ENCODE measurements at places on chromosomes 7 and 10.

- DNase-seq = no peak
These were observed 1.8 kb upstream of the CLCN1 start for GRCh38 chr7:143314127-143314526.

- DNase-seq = no peak
These were observed 45.2 kb downstream of the STAM start for GRCh38 chr10:17689137-17689536.

GRCh38 chr10:44356139-44357022 lies 28.5 kb downstream of the CXCL12 start:
- DNase-seq = no peak

- no peak for DNase-seq
These were observed 72.9 kb upstream of the TMEM248 start for GRCh38 chr7:66847879-66848790.

GRCh38 chr7:5774136-5774535 lies 7.3 kb downstream of the RNF216 start:
- no peak for DNase-seq

- no peak for DNase-seq
These were observed 146.9 kb downstream of the EVX1 start for GRCh38 chr7:27389496-27389895.

GRCh38 chr10:125222515-125223308 lies 62.3 kb upstream of the CTBP2 start:
- DNase-seq = no peak

DNA sequence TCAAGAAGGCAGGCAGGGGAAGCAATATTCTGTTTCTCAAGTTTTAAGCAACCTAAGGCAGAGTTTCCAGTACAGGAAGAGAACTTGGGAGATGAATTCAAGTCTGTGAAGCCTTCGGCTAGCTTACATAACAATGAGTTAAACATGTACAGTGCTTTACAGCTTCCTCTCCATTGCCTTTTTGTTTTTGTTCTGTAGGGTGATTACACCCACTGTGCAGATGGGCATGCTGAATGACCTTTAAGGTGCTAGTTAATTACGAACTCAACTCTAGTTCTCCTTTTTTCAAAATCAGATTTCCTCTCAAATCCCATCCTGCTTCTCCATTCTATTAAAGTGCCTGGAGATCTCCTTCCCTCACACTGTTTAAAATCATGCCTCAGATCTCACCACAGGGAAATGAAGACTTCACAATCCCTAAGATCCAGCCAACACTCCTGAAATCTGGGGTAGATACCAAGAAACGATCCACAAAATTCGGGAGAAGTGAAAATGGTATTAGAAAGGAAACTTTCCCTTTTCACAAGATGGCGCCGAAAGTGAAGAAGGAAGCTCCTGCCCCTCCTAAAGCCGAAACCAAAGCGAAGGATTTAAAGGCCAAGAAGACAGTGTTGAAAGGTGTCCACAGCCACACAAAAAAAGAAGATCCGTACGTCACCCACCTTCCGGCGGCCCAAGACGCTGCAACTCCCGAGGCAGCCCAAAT lies 16.8 kb upstream of the MSMB start:
- DNase-seq = no peak

- DNase-seq = no peak
These were observed 107.9 kb downstream of the POU6F2 start for GRCh38 chr7:39085590-39086049.

DNA sequence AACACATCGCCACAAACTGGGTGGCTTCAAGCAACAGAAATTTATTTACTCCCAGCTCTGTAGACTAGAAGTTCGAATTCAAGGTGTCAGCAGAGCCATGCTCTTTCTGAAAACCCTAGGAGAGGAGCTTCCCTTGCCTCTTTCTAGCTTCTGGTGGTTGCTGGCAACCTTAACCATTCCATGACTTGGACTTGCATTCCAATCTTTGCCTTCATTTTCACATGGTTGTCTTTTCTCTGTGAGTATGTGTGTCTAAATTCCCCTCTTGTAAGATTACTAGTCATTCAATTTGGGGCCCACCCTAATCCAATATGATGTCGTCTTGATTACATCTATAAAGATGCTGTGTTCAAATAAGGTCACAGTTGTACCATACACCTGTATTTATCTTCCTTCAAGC lies 65.9 kb upstream of the PRKG1 start:
- no peak for DNase-seq

GRCh38 chr7:50312250-50313162 lies 8.0 kb downstream of the IKZF1 start:
- DNase-seq = no peak

DNA sequence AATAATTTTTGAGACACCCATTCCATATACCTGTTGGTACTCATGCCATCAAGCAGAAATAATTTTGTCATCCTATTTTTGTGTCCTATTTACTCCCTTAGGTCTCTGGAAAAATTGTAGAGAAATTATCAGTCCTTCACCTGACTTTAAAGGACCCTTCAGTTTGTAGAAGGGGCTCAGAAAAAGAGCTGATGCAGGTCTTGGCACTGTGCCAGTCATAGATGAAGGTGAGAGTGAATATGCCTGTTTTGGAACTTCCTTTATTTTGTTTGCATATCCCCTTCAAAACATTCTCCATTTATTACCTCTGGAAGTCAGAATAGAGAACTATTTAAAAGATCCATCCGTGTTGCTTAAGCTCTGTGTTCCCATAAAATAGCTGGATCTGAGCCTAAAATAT lies 321.0 kb upstream of the TPK1 start:
- DNase-seq = no peak

DNA sequence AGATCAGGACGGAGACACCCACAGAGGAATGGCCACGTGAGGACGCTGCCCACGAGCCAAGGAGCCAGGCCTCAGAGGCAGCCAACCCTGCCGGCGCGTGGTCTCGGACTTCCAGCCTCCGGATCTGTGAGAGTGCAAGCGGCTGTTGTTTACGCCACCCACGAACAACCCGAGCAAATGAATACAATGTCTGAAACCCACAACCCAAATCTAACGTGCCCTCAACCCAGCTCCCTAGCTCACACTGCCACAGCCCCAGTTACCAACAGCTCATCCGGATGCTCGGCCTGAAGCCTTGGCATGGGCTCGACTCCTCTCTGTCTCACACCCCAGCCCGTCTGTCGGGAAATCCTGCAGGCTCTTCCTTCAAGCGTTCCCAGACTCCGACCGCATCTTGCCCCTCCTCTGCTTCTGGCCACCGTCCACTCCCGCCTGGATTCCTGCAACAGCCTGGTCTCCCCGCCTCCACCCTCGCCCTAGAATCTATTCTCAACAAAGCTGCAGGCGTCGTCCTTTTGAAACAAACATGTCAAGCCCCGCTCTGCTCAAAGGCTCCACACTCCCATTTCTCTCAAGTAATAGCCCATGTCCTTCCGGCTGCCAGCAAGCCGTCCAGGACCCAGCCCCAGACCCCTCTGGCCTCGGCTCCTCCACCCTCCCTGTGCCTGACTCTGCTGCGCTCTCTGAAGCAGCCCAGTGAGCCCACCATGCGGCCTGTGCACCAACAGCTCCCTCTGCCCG lies 35.3 kb downstream of the STK32C start:
- DNase-seq = no peak

All from ACHN (cell line).